NCI-H226 (cell line): ENCODE measurements at places on chromosomes 5 and 9.

GRCh38 chr9:127269449-127269848, 4.9 kb downstream of the GARNL3 start:
- DNase-seq = no peak

- no peak for DNase-seq
Measured at GRCh38 chr5:178289438-178289837, 56.8 kb upstream of the PHYKPL start.

- no peak for DNase-seq
Measured at GRCh38 chr5:146599261-146599660, 83.3 kb upstream of the GPR151 start.

- DNase-seq = no peak
Measured at GRCh38 chr9:1939926-1940368, 75.2 kb upstream of the SMARCA2 start.

DNA sequence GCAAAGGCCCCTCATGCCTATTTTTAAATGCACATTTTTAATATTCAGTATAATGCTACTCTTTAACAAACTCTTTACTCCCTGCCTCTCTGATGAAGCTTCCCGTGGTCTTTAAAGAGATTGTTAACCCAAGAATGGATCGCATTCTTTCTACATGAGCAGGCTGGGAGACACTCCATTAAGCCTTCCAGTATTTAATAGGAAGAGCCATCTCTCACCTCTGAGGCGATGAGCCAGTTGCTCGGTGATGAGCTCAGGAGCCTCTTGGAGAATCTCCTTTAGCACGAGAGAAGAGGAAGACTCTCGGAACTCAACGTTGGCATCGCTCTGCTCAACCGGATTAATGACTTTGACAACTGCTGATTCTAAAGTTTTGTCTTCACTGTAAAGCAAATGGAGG, 59.6 kb downstream of the PRUNE2 start:
- DNase-seq = peak; percentile 14

DNA sequence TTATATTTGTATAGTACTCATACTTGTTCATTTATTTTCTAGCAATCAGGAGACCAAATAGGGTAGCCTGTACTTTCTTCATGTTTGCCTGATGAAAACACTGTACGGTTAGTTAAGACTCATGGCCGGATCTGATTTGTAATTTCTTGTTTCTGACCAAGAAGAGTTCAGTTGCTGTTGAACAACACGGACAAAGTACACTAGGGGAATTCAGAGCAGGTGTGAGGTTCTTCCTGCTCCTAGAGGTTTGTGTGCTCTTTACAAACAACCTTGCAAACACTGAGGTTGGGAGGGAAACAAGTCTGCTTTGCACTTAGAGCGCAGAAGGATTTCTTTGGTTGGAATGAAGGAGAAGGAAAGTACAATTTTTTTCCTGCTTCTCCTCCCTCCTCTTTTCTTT, 69.7 kb downstream of the TRIO start:
- no peak for DNase-seq

DNA sequence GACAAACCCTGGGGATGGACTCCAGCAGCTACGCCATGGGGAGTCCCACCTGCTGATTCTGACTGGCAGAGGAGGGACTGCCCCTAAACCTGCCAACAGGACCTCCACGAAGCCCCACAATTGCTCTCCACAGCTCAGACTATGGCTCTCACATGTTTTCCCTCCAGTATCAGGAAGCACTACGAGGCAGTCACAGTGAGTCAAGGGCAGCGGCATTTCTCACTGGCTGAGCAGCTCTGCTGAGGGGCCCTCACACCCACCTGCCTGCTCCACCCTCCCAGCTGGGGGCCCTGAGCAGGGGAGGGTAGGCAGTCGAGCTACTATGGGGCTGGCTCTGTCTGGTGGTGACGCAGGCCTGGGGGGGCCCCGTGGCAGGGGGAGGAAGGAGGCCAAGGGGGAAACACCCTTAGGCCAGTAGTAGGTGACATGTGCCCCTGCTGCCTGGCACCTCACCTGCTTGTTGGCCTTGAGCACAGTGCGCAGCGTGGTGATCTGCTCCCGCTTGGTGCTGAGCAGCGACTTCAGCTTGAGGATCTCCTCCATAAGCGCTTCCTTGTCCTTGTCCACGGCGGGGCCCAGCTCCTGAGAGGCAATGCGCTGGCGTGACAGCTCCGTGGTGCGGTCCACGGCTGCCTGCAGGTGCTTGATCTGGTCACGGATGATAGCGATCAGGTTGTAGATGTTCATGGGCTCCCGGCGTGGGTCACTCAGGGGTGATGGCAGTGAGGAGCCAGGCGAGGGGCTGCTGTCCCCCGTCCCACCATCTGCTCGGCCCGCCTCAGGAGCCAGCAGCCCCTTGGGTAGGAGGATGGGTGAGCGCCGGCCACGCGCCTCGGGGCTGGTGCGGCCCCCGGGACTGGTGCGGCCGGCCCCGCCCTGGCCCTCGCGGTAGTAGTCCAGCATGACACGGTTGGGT, 46.3 kb downstream of the BICD2 start:
- no peak for DNase-seq

- no peak for DNase-seq
Measured at GRCh38 chr9:105338308-105338707, 93.9 kb downstream of the SLC44A1 start.

DNA sequence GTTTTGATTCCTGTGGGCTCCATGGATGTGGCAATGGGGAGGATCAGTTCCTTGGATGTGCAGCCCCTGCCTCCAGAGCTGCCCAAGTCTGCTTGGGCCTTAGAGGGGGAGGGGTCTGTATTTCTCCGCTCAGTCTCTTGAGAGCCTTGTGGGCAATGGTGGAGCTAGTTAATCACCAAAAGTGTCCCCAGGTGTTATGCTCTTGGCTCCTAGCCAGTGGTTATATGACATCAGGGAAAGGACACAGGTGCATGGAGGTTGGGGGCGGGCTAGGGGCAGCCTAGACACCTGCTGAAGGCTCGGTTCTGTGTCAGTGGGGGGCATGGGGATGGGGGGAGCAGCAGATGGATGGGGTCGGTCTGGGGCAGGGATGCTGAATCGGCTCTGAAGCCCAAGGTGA, 12.4 kb upstream of the ARAP3 start:
- DNase-seq = no peak

DNA sequence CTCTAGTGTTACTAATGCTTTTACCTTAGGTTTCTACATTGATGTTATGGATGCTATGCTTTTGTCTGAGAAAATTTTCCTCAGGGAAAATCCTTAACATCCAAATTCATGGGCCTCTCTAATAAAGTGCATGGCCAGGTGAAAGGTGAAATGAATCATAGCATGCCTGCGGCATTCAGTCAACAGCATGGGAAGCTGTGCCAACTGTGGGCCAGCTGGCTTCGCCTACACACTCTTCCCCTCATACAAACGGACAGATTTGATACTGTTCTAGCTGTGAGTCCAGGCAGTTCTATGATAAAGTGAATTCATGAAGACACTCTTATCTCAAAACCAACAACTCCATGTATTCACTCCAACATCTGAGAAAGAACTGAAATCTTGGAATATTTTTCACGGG, 374.1 kb downstream of the PLK2 start:
- peak; percentile 93 for DNase-seq

DNA sequence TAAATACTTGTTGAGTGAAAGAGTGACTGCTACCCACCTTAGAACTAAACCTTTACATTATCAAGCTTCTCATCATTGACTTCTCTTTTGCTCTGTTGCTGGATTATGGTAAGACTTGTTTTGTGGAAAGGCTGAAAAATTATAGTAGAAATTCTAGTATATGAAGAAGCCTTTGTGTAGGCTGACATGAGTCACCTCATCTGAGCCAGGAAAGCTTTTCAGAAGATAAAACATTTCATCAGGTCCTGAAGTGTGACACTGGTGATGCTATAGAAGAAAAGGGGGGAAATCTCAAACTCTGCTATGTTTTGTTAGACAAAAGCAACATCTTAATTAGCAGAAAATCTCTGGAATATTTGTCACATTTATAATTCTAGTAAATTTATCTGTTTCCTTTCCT, 18.4 kb upstream of the SLC44A1 start:
- DNase-seq = no peak

GRCh38 chr5:103021314-103021713, 98.6 kb downstream of the GIN1 start:
- DNase-seq = peak; percentile 48

- DNase-seq = no peak
Measured at GRCh38 chr5:142107036-142107735, 1.4 kb upstream of the NDFIP1 start.

DNA sequence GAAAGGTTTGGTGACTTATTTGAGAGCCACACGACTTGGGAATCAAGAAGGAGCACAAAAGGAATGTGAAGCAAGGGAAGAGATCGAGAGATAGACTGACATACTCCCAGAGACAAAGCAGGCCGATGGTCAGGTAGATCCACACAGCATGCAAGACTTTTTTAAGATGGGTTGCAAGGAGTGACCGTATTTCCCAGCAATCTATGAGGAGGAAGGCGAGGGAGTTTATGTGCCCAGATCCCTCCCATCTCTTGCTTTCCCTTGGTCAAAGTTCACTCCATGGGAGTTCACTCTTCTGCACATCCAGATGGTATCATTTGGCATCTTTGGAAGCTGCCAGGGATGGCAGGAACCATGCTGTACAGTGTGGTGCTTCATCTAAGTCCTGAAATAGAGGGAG, 148.9 kb downstream of the RMI1 start:
- no peak for DNase-seq

DNA sequence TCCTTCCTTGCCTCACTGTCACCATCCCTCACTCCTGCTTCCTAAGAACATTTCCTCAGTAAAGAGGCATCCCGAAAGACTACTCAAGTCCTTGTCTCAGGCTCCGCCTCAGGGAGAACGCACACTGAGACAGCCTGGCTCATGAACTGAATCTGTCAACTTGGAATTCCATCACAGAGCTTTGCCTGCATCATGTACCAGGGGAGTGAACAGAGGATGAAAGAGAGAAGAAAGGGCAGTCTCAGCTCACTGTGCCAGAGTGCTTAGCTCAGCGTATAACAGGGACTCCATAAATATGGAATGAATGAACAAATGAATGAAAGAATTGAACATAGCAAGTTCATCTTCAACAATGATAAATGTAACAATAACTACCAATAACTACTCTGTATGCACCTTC, 68.7 kb upstream of the SLC1A3 start:
- peak; percentile 32 for DNase-seq

DNA sequence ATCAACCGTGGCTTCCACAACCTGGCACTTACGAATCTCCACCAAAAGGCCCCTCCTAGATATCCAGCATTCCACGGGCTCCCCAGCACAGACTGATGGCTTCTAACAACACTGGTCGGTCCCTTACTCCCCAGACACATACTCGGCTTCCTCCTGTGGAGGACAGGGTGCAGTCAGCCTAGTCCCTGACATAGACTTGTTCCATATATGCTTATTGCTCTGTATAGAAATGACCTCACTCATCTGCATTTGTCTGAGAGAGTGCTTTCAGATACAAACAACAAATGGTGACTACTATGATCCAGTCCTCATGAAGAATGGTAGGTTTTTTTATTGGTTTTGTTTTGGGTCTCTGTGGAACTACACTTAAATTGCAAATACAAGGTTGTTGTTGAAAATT, 72.4 kb downstream of the TMEM215 start:
- no peak for DNase-seq

GRCh38 chr5:15321776-15322175, 178.2 kb upstream of the FBXL7 start:
- no peak for DNase-seq

- DNase-seq = peak; percentile 21
Measured at GRCh38 chr9:124146031-124146561, 111.7 kb upstream of the NEK6 start.

GRCh38 chr5:122144236-122144635, 14.9 kb downstream of the ZNF474 start:
- DNase-seq = no peak

GRCh38 chr5:135066781-135067180, 32.8 kb upstream of the PITX1 start:
- DNase-seq = no peak

DNA sequence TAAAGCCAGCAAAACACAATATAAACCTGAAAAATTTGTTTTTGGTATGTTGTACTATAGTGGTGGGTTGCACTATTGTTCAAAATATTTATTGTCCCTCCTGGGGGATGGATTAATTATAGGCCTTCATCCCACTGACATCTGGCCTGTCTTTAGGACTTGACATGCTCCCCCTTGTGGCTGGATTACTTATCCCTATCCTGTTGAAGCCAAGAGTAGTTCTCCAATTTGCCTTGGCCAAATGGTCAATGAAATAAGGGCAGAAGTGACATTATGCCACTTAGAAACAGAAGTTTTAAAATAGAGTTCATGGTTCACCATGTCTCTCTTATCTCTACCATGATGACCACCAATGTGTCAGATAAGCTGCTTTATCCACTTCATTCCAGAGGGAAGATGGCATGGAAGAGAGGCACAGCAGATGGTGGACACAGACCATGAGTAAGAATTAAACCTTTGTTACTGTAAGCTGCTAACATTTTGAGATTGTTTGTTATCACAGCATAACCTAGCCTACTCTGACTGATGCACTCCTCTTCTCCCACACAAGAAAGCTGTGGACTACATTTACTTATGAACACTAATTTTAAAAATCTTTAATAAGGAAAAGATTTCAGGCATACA, 29.2 kb upstream of the ARHGEF28 start:
- DNase-seq = no peak

- DNase-seq = no peak
Measured at GRCh38 chr5:109743041-109743531, 53.4 kb downstream of the MAN2A1 start.

DNA sequence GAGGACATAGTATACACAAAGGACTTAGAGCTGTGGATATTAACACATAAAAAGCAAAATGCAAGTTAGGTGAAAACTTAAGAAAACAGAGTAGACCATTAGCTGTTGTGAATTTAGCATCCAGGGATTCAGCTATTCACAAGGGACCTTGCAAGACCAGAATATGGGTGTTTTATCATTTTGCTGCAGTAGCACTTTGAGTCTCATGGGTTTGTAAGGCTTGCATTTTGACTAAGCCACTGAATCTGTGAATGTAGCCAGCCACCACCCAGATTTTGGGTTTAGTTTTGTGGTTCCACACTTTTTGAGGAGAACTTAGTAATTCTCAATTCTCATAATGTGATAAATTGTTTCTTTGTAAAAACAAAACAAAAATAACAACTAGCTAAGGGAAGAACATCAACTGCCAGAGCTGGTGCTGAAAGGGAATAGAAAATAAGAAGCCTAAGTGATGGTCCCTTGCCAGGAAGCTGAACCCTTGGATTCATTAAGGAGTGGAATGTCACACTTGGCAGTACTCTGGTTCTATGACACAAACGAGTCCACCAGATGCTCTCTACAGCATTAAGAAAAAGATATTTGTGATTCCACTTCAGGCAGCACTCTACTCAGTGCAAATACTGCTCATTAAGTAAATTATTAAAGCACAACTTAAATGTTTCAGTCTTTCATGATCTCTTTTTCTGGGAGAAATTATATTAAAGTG, 557.4 kb upstream of the ZNF462 start:
- DNase-seq = no peak

- DNase-seq = no peak
Measured at GRCh38 chr5:173786286-173787187, 101.6 kb upstream of the CPEB4 start.

DNA sequence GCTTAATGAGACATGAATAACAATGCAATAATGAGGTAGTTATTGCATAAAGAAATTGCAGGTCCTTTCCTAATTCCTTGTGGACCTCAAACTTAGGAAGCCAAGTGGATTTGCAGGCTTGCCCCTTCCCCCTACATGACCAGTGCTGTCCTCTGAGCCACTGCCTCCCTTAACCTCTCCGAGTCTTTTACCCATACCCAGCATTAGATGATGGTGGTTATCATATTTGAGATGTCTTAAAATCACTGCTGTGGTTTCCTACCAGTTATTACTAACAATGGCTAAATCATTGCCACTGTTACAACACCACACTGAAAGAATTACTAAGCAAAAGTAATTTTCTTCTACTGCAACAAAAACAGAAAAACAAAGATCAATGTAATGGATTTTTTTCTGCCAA, 170.8 kb downstream of the EDIL3 start:
- DNase-seq = no peak
